ENCODE measurements at places on chromosomes 16 and 17.
A peak's percentile ranks its signal among the peaks of the same experiment; 100 is the strongest.

GRCh38 chr16:57300387-57301125 lies 16.1 kb upstream of the PLLP start:
- peak; percentile 94 for DNase-seq

DNA sequence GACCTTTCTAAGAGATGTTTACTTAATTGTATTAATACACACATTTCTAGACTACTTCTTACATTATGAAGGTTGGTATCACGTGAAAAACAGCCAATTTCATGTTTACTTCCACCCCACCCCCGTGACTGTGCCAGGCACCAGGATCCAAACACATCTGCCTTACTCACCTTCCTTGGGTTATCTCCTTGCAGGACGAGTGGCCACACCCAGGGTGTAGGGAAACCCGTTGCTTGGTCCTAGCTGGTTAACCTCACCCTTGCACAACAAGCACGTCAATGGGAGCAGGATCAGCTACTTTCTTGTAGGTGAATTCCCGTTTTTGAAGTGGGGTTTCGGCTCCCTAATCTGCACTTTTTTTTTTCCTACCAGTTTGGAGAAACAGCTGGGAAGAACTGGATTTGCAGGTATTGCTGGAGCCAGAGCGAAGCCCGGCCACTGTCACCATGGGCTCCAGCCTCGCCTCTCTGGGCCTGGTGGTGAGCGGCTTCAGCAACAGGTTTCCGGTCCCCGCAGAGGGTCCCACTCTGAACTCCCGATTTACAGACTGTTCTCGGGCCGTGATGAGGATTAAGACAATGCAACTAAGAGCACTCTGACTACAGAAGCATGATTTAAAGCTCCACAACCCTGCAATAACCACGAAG lies 2.1 kb upstream of the UBB start:
- no peak for DNase-seq

GRCh38 chr16:75231570-75231969 lies 12.8 kb downstream of the CTRB1 start:
- no peak for DNase-seq

DNA sequence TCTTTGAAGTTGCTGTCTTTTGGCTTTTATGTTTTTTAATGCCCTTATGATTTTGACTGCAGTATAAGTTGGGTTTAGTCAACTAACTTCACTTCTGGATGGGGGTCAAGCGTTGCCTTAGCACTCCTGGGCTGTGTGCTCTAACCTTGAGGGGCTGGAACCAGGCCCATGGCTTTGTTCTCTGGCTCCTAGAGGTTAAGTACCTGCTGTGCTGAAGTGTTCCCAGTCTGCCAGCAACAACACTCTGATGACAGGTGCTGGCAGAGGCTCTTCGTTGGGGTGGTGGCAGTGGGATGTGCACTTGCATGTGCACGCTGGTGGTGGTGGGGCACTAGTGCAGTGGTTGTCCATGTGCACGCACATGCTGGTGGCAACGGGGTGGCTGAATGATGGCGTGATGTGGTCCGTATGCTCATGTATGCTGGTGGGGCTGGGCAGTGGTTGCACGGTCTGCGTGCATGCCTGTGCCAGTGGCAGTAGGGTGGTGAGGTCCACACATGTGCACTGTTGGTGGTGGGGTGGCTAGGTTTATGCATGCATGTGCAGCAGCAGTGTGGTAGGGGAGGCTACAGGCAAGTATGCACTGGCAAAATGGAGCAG lies 447.8 kb upstream of the GOT2 start:
- no peak for DNase-seq

DNA sequence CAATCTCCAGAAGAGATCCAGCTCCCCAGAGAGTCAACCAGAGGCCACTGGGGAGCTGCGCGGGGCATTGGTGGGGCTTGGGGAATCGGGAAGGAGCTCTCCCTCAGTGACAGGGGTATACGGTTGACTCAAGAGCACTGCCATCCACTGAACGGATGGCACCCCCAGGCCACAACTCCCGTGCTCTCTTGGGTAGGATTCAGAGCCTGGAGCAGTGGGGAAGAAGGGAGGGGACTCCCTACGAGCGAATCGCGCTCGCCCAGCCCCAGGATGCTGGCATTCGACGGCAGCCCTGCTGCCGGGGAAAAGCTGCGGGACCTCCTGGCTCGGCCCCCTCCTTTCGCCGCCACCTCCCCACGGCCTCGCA lies 473 bp upstream of the TPPP3 start:
- no peak for DNase-seq
